ENCODE measurements at places on chromosomes 11 and 22.
A peak's percentile ranks its signal among the peaks of the same experiment; 100 is the strongest.

DNA sequence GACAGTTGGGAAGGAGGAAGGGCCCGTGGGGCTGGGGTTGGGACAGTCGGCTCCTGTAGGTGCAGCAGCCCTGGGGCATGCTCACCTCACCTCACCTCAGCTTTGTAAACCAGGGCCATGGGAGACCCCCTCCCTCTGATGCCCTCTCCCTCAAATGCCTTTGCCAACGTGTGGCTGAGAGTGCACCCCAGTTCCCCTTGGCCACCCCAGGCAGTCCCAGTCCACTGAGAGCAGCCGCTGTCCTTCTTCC, 4.2 kb upstream of the NEAT1 start:
- DNase-seq, result no peak

DNA sequence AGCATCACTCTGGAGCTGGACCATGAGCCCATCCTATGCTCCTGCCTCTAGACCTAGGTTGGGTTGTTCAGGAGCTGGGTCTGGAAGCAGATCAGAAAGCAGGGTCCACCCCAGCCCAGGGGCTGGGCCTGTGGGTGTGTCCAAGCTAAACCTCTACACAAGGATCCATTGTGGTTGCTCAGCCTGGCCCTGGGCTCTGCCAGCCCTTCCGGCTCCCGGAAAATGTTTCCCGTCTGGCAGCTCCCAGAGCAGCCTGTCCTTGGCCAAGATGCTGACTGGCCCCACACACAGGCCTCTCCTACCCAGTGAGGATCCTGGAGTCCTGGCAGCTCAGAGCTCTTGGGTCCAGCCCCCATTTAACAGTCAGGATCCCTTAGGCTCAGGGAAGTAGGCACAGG, 35.3 kb upstream of the FCHSD2 start:
- peak; percentile 32 for DNase-seq

DNA sequence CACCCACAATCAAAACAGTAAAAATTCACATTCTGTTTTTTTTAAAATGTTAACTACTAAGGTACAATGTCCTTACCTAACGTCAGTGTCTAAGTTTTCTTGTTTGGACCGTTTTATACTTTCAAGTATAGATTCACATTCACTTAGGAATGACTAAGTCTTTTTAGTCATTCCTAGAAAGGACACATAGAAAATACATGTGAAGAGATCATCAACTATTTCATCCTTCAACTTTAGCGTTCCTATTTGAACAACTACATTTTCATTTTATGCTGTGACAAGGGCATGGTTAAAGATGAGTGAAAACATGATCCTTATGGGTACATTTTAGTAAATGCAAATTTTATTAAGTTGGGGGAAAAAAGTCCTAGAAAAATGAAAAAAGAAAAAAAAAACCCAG, 62.8 kb downstream of the DDX10 start:
- no peak for DNase-seq

DNA sequence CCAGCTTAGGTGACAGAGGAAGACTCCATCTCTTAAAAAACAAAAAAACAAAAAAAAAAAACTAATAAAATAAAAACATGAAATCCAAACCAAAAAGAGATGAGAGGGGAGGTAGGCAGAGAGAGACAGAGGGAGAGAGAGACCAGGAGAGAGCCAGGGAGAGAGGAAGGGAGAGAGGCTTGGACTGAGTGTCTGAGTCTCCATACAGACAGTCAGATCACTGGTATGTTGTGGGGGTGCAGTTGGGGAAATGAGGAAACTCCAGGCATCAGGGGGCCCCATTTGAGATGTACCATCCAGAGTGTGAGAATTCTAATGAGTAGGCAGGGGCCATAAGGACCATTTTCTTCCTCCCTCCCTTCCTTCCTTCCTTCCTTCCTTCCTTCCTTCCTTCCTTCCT, 53.1 kb upstream of the SEPTIN5 start:
- no peak for DNase-seq

DNA sequence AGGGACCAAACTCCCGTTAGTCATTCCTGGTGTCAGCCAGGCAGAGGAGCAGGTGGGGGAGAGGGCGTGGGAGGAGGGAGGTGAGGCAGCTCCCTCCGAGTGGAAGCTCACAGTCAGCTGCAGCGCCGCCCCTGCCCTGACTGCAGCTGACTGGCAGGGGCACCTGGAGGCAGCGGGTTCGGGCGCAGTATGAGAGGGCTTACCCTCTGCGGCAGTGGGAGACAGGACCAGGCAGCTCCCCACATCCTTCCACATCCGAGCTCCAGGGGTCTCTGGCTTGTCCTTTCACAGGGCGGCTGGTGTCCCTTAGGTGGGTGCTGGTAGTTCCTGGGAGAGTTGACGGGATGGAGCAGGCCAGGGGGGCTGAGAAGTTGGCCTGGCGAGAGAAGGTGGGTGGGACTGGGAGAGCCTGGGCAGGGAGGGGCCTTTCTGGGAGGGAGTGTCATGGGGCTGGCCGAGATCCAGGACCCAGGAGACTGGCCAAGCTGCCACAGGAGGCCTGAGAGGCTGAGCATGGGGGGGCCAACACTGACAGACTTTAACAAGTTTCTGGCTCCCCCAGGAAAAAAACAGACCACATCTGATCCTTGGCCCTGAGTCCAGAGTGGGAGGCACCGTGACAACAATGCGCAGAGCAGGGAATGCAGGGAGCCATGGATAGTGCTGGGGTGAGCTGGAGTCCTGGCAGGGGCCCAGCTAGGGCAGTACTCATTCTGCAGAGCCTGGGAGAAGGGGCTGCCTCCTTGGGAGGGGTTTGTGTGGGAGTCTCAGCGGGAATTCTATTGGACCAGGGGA, 4.9 kb downstream of the ADORA2A start:
- peak; percentile 33 for DNase-seq

- DNase-seq, result no peak
These were observed 6.5 kb upstream of the DRD2 start for GRCh38 chr11:113481672-113482071.

DNA sequence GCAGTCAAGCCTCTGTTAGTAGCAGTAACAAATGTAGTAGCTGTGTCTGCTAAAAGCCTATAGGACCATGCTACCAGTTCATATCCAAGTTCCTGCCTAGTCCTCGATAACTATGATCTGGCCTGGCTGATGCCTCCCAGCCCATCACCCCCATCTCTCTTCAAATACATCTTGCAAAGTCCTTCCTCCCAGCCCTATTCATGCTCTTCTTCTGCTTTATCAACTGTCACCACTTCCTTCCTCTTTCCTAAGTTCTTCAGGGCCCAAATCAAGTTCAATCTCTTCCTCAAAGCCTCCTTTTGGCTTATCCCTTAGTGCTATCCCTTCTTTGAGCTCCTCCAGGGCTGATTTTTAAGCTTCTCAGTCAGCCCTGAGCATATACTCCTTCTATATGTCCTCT, 150.9 kb upstream of the THY1 start:
- no peak for DNase-seq
